ENCODE measurements at places on chromosomes 3 and 15.

DNA sequence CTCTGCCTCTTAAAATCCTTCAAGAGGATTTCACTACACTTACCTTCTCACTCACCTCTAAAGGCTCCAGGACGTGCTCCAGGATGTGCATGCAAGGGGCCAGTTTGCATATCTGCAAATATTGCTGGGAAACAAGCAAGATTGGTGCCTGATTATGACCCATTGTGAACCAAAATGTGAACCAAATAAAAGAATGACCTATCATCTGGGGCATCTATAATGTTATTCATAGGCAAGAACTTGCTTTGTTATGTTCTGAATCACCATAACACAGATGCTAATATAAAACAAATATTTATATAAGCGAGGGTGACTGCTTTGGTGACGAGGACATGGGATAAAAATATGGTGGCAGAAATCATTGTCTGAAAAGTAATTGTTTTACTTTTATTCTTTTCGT lies 5.5 kb downstream of the IL12A start:
- no peak for DNase-seq

- no peak for DNase-seq
Observed at GRCh38 chr3:151318313-151318712, 1.7 kb upstream of the GPR87 start.

- DNase-seq, result no peak
Observed at GRCh38 chr3:12962292-12962691, 110.9 kb downstream of the IQSEC1 start.

- peak; percentile 81 for DNase-seq
Observed at GRCh38 chr15:31215490-31216214, 111.0 kb upstream of the KLF13 start.

GRCh38 chr3:177890359-177890683 lies 645.9 kb upstream of the KCNMB2 start:
- no peak for DNase-seq

GRCh38 chr3:131299836-131300235 lies 81.7 kb upstream of the NUDT16 start:
- DNase-seq, result no peak

- no peak for DNase-seq
Observed at GRCh38 chr15:83571820-83572707, 81.9 kb upstream of the ADAMTSL3 start.

DNA sequence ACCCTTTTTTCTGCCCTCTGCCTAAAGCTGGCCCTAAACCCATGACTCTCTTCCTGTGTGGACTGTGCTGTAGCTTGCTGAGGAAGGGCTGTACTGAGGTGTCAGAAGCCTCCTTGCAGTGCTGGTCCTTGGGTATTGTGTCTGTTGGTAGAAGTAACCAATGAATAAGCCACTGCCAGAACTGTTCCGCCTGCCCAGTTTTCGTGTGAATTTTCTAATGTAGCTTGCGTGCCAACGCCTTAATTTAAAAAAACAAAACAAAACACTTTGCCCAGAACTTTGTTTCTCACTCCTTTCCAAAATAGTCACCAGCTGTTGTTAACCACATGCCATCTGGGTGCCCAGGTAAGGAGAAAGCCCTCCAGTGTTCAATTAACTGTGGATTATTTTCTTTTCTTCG lies 101.9 kb downstream of the KLHL25 start:
- DNase-seq, result no peak

GRCh38 chr3:179806177-179806576 lies 153.3 kb downstream of the USP13 start:
- DNase-seq, result no peak

- no peak for DNase-seq
Observed at GRCh38 chr15:96645796-96646195, 315.3 kb downstream of the NR2F2 start.

DNA sequence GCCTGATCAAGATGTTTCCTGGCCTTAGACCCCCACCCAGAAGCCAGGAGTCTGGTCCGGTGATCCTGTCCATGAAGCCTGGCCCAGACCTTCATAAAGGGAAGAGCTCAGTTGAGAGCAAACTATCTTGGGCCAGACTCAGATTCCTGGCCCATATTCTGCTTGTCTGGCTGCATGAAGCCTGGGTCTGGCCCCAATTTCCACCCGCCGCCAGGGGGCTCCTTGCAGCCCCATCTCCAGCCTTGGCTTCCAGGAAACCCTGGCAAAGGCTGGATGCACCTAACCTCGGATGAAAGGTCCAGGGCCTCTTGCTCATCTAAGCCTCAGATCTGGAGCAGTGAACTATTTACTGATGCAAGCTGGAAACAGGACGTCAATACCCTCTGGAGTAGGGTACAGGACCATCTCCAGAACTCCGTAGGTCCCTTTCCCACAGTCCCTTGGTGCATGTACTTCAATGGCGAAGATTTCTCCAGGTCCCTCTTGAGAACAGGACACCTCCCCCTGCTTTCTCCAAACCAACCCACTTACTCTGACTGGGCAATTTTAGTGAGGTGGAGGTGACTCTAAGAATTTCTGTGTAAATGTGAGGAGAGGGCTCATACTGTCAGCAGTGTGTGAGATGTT lies 5.6 kb downstream of the FOXL2 start:
- DNase-seq, result no peak

DNA sequence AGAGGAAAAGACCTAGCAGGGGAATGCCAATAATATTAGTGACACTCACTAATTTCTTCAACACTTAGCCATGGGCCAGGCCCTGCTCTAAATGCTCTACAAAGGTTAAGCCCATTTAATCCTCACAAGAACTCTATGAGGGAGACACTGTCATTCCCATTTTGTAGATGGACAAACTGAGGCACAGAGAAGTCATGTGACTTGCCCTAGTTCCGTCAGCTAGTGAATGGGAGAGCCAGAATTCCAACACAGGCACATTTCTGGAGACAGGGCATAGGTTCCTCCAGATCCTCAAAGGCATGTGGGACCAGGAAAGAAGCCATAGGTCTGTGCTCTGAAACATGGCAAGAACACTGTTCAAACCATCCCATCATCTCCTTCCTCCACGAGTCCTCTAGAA lies 31.5 kb downstream of the LOXL1 start:
- DNase-seq, result no peak

DNA sequence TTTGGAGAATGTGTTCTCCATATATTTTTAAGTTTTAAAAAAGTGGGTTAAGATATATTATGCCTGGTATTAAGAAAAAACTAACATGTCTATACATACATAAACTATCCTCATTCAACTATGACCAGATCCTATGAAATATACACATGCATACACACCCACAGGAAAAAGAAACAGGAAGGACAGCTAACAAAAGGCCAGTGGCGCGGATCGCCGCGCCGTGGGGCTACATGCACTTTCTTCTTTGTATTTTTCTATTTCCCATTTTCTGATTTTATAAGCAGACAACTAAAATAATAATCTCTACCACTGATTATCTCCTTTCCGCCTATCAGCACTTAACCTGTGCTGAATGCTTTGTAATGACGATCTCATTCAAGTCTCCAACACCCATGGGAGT lies 160.1 kb downstream of the OR4M2 start:
- no peak for DNase-seq

- no peak for DNase-seq
Observed at GRCh38 chr15:68623301-68623892, 44.6 kb downstream of the CORO2B start.

DNA sequence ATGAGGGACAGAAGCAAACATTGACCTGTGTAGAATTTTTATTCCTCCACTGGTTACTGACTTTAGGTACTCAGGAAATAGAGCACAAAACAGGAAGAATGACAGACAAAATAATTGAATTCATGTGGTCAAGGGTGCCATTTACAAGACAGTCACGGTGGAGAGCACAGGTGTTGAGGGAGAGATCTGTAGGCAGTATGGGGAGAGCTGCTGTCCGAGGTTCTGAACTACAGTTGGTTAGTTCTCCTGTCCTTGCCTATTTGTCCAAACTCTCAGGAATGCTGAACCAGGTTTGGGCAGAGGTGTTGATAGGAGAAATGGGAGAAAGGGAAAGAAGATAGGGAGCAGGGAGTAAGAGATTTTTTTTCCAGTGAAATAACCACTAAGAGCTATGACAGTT lies 178.5 kb upstream of the ZBTB20 start:
- DNase-seq, result no peak

GRCh38 chr3:7640787-7641186 lies 779.9 kb downstream of the GRM7 start:
- no peak for DNase-seq

- DNase-seq, result no peak
Observed at GRCh38 chr3:89859757-89860156, 752.3 kb downstream of the EPHA3 start.

DNA sequence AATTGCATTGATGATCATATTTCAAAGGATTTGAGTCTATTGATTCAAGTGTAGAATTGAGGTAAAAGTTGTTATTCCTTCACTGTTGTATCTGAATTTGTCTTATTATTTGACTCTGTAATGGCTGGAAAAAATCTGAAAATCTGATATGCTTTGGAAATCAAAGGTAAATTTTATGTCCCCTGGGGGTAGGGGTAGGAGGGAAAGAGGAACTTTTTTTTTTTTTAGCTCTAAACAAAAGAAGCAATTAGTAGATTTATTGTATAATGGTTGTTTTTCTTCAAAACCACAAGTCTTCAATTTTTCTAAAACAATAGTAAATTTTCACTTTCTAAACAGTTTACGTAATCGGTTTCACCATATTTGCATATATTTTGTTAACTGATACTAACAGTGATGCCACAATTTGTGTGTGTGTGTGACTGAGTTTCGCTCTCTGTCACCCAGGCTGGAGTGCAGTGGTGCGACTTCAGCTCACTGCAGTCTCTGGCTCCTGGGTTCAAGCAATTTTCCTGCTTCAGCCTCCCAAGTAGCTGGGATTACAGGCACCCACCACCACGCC lies 91.7 kb upstream of the GOLGA6L4 start:
- DNase-seq, result no peak

GRCh38 chr3:193947596-193947995 lies 188.4 kb upstream of the HES1 start:
- DNase-seq, result no peak

- no peak for DNase-seq
Observed at GRCh38 chr3:191455257-191455952, 5.6 kb upstream of the PYDC2 start.

DNA sequence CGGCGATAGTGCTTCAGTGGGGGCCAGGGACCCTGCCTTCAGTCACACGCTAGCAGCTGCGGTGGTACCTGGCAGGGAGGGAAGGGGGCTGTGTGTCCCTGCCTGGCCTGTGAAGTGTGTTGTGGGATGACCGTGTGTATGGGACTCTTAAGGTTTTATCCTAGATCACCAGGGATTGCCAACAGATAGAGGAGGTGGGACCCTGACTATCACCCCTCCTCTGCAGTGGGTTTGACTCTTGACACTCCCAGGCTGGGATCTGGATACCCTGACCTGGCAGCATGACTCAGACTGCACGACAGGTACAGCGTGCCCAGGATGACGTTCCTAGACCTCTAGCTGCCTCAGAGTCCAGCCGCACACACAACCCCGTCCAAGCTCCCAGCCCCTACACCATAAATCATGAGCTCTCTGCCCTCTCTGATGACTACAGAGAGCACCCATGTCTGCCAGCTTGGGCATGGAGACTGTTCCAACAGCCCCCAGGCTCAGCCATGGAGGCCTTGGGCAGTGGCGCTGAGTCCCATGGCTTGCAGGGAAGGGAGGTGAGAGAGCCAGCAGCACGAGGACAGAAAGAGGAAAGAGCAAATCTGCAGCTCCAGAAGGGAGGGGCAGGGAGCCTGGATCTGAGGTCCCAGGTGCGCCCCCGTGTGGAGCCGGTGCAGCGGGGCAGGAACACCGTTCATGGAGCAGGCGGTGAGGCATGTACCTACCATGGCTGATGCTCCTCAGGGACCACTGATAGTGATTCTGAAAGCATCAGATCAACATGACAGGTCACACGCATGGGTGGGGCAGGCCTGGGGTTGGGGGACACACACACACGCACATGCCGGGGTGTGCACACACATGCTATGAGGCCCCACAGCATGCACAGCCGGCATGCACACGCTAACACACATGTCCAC lies 71.0 kb downstream of the ADAMTS7 start:
- DNase-seq, result peak; percentile 72

GRCh38 chr3:171984883-171985282 lies 54.5 kb upstream of the FNDC3B start:
- DNase-seq, result no peak

Measured in stimulated activated CD4-positive, alpha-beta T cell treated with anti-CD3 and anti-CD28 coated beads, Interleukin-4, amount 100 ng/mL, for 48 hours (primary cell).